ENCODE measurements at places on chromosomes 2 and 18.

DNA sequence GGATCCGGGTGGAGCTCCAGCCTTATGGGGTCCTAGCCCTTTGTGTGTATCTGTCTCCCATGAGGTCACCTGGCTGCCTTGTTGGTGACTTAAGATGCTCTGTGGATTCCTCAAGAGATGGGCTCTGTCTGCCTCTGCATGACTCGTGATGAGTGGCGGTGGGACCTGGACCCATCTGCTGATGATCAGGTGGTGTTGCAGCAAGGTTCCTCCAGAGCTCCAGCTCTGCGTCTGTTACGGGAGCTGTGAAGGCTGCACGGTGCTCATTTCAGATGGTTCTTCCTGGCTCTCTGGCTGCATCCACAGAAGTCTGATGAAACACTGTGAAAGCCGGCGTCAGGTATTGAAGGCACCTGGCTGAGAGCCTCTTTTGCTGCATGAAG is 2.4 kb downstream of the AGAP1 start:
- DNase-seq: peak; percentile 63

DNA sequence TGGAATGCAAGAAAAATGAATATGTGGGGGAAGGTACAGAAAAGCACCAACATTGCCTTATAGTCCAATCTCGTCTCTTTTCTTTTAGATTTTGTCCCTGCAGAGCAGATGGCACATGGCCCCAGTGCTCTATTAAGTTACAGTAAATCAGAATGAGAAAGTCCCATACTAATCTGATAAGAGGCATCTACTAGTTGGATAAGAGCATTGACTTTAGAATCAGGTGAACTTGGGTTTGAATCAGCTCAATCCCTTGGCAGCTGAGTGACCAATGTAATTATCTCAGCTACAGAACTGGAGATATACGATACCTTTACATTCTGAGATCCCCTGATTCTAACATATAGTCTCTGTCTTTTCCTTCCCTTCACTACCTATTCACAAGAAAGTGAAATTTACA is 54.8 kb upstream of the PDE1A start:
- DNase-seq: no peak

DNA sequence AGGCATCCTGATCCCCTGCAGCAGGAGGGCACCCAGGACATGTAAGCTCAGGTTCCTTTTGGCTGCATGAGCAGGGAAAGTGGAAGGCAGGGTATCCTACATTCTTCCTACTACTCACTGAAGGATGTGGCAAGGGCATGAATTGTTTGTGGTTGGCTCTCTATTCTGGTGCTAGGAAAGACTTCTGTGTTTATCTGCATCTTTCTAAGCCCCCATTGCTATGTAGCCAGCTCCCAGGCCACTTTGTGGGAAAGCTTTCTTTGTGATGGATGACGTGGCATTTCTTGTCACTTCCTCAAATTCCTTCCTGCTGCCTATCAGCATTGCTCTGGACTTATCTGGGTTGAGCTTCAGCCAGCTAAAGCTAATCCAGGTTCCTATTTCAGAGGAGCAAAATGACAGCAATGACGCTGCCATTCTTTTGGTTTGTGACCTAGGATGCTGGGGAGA is 46.2 kb downstream of the MEIS1 start:
- no peak for DNase-seq

DNA sequence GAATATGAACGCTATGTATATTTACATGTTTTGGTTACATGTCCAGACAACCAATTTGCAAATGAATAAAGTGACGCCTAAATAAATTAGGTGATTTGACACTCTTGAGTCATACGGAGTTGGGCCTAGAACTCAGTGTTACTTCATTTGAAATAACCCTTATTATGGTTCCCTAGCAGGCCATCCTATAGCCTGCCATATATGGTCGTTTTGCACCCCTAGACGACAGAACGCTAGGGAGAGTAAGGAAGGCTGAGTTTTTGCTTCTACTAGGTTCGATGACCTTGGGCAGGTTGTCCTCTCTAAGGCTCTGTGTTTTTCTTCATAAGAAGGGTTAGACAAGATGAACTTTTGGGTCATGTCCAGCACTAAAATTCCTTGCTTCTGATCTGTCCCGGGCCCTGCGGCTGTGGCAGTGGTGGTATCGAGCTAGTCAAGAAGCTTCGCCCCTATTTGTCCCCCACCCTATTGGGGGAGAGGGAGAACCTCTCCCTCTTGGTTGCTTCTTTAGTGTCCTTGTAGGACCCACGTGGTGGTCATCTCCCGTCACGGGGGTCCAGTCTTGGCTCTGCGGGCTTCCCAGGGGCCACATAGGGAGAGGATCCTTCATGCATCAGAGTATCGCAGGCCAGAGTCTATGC is 574 bp upstream of the EML4 start:
- DNase-seq: no peak

GRCh38 chr18:24660956-24661355 is 200.5 kb downstream of the HRH4 start:
- DNase-seq: no peak

GRCh38 chr2:179467960-179468359 is 203.3 kb upstream of the SESTD1 start:
- no peak for DNase-seq

DNA sequence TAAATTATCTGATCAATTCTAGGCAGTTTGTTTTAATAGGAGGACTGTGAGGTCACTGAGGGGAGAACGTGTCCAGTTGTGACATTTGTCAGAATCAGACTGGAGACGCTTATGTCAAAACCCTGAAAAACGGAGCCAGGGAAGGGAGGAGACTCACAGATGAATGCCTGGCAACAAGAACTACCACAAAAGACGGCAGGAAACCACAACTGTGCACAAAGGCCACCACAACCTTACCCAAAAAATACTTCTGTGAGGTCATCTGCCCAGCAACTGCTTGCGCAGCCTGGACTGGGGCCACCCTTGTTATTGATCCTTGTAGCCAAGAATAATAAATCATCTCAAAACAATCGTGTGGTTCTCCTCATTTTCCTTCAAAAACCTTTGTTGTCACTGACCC is 173.0 kb upstream of the ALKAL2 start:
- peak; percentile 65 for DNase-seq

DNA sequence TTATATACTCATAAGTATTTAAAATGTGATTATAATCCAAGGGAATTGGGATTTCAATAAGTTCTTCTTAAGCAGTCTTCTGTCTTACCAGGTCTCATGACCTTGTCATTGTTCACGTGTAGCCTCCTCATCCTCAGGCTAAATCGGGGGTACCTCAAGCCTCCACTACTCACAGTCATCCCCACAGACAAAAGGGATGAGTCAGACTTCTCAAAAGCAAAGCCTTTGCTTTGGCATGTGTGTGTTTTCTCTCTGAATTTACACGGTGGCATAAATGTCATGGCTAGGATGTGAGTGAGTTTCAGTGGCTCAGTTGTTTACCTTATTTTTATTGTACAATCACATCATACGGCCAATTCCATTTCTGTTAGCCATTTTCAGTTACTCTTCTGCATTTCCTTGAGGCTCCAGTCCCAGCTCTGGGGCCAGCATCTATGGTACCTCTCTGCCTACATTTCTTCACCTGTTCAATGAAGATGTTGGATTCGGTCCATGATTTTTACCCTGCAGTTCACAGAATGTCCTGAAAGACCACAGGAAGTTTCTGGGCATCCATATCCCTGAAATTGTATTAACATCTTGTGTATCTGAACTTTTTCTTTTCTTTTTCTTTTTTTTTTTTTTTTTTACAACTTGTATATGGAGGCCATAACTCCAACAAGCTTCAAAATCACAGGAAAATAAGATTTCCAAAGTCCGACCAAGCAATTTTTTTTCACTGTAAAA is 195.3 kb downstream of the FHOD3 start:
- peak; percentile 20 for DNase-seq

DNA sequence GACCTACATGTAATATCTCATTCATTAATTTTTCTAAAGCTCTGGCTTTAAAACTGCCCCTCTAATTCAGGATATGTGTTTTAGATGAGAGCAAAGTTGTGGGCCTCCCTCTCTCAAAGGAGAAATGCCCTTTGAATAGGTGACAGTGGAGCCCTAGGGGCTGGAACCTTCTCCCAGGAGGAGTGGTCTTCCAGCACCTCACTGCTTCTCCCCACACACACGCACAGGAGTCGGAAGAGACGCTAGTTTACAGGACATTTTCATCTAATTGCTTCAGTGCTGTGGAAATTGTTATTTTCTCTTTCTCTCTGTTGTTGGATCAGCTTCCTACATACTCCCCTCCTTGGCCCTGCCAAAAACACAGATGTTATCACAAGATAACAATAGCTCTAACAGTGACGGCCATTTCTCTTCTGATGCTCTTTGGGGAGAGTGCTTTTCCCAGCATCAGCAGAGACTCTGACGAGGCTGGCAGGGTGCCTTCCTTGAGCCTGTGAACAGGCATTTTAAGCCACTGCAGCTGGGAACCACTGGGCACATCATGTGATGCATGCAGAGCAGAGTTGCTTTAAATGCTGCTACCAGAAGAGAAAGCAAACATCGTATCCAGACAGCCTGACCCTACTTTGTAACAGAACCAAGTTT is 209.4 kb upstream of the SP5 start:
- no peak for DNase-seq

GRCh38 chr2:78718473-78718872 is 307.0 kb upstream of the REG3G start:
- no peak for DNase-seq
